CD4-positive, alpha-beta T cell treated with Interleukin-1 beta for 1 hour (primary cell): ENCODE measurements at places on chromosomes 12 and 14.
A peak's percentile ranks its signal among the peaks of the same experiment; 100 is the strongest.

- no peak for DNase-seq
Observed at GRCh38 chr14:99459481-99460100, 21.1 kb downstream of the SETD3 start.

- no peak for DNase-seq
Observed at GRCh38 chr12:54232790-54233189, 44.0 kb upstream of the SMUG1 start.

DNA sequence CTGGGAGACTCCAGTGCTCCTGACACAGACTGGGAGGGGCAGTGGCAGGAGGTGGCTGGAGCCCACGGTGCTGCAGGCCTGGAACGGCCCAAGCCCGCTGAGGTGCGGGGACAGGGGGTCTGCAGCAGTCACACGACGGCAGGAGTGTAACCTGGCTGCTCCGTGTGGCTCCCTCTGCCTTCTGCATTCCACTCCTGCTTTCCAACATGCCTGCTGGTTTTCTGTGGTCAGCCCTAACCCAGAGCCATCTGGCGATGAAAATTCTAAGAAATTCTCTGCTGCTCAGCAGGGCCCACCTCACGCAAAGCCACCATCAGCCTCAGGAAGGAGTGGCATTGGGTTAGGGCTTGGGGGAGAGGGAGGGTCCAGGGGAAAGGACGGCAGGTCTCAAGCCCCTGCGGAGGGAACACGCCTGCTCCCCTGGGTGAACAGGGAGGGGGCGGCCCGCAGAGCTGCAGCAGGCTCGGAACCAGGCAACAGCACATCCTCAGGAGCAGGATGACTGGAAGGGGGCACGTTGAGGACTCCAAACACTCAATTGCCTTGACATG, 5.0 kb upstream of the FBRSL1 start:
- no peak for DNase-seq

- DNase-seq: no peak
Observed at GRCh38 chr12:108349278-108349688, 10.2 kb upstream of the CMKLR1 start.

DNA sequence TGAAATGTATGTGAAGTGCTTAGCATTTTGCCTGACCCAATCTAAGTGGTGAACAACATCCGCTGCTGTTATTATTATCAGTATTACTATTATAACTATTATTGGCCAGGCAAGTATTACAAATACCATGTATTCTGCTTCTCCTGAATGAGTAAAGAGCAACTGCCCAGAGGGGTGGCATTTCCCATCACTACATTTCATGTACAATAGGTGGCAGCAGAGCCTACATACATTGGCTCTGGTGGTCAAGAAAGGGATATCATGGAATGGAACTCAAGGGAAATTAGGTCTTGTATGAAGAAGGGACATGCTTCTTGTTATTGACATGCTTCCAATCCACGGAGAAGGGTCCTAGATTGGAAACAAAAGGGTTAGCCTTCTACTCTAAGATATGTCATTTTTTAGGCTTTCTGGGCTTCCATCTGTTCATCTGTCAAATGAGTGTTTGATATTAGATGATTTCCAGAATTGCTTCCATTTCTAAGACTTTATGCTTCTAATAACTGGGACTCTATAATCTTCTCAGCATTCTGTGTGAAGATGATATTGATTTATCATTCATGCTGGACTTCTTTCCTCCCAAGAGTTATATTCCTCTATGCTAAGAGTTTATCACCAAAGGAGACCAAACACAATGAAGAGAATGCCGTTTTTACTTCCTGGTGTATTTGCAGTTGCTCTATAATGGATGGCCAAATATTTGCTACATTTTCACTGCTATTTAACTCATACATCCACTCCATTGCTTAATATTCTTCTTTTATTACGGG, 239.1 kb downstream of the SSPN start:
- DNase-seq: peak; percentile 4

DNA sequence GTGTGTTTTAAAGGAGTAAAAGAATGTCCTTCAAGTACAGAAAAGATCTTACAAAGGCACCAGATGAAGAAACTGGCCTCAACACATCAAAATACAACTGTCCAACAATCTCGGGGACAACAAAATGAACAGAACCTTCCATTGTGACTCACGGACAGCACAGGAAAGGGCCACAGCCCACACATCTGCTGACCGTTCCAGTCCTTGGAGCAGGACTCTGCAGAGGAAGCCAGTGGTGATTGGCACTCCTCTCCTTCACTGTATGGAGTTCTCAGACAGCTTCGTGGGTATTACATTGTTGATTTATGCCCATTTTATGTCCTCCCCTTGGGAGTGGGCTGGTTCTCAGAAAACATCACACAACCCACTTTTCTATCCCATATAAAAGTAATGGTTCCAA, 32.5 kb upstream of the TC2N start:
- DNase-seq: no peak

DNA sequence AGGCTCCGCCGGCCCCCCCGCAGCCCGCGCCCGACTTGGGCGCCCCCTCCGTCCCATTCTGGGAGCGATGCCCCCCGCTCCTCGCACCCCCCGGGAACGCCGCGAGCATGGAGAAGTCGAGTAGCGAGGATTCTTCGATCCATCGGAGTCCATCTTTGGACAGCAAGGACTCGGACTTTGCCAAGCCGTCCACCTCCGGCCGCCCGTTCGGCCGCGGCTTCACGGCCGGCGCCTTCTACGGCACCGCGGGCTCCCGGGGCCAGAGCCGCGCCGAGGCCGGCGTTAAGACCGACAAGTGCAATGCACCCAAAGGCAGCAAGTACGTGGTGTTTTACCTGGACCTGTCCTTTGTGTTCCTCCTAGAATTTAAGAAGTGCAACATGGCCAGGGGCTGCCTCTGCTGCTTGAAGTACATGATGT, 123.6 kb downstream of the TSPAN9 start:
- DNase-seq: no peak

DNA sequence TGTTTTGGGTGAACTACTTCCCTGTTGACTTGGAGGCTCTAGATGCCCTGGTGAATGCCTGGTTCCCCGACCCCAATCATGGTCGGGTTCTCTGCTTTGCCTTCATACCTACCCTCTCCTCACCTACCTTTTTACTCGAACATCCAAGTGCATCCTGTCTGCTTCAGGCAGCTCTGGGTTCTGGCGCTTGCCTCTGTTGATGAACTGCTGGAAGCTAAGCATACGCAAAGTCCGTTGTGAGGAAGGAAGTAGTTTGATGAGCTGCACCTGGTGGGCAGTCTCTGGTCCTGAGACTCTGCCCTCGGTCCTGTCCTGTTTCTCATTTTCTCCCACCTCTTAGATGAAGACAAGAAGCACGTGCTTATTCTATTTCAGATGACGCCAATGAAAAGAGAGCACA, 13.6 kb downstream of the KCNH3 start:
- no peak for DNase-seq

GRCh38 chr14:52895000-52895399, 55.9 kb downstream of the FERMT2 start:
- no peak for DNase-seq

GRCh38 chr14:94237983-94238382, 55.1 kb downstream of the SERPINA10 start:
- no peak for DNase-seq

GRCh38 chr12:65511912-65512311, 233.4 kb downstream of the MSRB3 start:
- no peak for DNase-seq

GRCh38 chr12:106331599-106331998, 25.9 kb upstream of the POLR3B start:
- DNase-seq: no peak

DNA sequence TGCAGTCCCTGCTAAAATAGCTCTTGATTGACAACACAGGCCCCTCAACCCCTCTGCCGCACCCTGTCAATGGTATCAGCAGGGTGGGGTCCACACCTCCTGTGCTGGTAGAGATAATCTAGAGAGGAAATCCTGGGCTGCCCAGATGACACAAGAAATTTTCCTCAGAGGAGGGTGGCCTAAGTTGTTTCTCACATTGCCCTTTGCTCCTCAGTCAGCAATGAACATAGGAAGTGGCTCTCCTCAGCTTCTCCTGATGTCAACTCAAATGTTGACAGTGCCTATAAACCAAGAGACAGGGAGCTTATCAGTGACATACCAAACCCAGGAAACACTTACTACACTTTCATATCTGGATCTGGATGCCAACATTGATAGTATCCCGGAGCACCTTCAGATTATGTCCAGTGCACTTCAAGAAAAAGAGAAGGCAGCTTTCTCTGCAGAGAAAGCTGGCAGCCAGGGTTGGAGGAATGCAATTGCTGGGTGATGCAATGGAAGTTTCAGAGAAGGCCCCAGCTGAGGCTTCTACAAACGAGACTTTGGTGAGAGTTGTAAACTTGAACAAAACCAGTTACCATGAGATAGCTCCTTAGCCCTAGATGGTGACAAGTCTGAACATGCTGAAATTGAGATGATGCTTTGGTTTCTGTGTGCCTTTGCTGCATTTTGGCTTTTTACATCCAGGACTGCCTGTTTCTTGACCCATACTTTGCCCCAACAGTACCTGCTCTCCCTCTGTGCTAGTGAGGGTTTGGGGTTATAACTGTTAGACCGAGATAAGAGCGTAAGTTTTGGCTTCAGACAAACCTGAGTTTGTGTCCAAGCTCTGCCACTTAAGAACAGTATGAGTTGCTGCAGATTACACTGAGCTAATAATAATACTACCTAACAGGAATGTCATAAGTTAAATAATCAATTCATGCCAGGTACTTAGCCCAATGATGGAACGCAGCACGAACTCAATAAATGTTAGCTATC, 183.5 kb downstream of the NUAK1 start:
- DNase-seq: no peak

DNA sequence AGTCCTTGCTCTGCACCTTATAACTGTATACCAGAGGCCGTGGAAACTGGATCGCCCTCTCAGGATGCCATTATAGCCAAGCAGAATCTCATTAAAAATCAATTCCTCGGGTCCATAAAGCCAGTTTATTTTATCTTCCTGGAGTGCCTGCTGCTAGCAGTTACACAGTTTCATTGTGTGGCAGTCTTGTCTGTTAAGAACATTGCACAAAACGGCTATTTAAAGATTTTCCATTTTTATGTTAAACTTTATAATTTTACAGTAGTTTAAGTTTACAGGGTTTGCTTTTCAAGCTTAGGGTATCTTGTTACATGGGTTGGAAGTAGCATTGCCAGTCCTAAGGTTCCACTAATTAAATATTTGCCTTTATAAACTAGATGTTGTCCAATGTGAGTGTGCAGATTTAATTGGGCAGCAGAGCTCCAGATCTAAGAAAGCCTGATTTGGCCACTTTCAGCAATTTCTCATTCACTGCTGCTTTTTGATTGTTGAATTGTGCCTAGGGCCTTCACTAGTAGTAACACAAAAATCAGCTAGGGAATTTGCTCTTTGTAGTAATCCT, 17.0 kb downstream of the TMEM30B start:
- no peak for DNase-seq

GRCh38 chr14:92491782-92492181, 21.8 kb upstream of the RIN3 start:
- DNase-seq: no peak

- no peak for DNase-seq
Observed at GRCh38 chr12:29543036-29543435, 45.5 kb upstream of the OVCH1 start.

GRCh38 chr12:49066120-49066519, 3.7 kb downstream of the RHEBL1 start:
- no peak for DNase-seq

DNA sequence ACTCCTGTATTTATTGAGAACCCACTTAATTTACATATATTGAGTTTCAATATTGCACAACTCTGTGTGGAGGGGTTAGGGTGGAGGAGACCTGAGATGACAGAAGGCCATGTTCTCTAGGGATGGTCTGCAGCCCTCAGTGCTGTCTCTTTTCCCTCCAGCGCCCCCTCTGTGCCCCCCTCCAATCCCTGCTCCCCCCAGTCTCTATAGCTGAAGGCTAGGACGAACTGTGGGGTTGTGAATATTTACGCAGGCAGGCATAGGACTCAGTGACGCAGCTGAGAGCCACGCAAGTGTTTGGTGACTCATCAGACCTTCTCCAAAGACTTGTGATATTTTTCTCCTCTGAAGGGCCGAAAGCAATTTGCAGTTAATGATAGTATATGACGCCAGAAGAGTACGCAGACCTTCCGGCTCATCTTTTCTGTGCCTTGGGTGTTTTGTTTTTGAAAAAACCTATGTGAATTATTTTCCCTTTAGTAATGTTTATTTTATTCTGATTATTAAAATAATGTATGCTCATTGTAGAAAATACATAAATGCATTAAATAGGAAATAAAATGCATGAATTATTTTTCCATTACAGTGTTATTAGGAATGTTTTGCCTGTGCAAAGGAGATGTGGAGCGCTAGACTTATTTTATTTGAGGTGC, 85.3 kb downstream of the SLC25A47 start:
- DNase-seq: peak; percentile 29

- DNase-seq: no peak
Observed at GRCh38 chr14:103141117-103141796, 18.0 kb downstream of the TNFAIP2 start.

- DNase-seq: no peak
Observed at GRCh38 chr14:71947947-71948500, 15.8 kb downstream of the RGS6 start.

DNA sequence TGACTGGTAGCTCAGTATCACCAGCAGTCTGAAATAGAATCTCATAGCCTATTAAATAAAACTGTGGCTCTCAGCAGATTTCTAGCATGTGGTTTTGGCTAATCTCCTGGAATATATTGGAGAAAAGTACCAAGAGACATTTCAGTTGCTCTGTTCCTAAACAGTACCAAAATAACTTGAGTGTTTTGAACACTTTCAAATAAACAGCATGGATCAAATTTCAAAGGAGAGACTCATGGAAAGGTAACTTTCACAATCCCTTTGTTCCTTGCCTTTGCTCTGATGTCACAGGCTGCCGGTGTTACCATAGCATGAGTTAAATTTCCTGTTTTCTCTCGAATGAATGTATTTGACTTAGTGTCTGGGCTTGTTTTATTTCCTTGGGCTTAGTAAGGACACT, 3.4 kb downstream of the ARG2 start:
- DNase-seq: no peak

DNA sequence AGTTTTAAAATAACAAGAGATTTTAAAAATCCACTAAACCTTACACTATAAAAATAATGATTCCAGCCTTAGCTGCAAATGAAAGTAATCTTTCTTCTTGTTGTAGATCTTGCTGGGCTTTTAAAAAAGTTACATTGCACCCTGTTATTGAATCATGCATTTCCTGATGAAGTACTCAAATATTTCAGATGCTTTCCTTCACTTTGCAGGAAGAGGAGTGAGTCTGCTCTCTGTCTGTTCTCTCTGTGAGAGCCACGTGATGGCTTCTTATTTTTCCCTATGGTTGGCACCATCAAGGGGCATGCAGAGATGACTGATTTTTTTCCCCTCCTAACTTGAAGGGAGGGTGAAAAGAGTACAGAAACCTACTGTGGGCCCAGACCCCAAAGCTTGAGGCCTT, 262.7 kb downstream of the ATP23 start:
- no peak for DNase-seq

GRCh38 chr12:75699728-75700496, 188.5 kb upstream of the KRR1 start:
- no peak for DNase-seq

DNA sequence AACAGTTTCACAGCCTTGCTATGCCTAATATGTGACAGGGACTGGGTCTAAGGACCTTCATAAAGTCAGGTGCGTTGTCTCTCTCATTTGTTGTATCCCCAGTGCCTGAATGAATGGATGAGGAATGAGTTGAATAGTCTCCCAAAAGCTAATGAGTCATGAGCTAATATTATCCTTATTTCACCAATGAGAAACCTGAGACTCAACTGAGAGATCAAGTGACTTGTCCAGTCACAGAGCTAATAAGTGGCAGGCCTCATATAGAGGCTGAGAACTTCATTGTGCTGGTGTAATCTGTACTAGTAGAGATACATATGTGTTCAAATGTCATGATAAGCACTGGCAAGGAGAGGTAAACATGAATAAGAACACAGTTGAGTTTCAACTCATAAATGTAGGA, 612.4 kb downstream of the NRXN3 start:
- DNase-seq: no peak
